ENCODE measurements at places on chromosomes 6 and 20.

DNA sequence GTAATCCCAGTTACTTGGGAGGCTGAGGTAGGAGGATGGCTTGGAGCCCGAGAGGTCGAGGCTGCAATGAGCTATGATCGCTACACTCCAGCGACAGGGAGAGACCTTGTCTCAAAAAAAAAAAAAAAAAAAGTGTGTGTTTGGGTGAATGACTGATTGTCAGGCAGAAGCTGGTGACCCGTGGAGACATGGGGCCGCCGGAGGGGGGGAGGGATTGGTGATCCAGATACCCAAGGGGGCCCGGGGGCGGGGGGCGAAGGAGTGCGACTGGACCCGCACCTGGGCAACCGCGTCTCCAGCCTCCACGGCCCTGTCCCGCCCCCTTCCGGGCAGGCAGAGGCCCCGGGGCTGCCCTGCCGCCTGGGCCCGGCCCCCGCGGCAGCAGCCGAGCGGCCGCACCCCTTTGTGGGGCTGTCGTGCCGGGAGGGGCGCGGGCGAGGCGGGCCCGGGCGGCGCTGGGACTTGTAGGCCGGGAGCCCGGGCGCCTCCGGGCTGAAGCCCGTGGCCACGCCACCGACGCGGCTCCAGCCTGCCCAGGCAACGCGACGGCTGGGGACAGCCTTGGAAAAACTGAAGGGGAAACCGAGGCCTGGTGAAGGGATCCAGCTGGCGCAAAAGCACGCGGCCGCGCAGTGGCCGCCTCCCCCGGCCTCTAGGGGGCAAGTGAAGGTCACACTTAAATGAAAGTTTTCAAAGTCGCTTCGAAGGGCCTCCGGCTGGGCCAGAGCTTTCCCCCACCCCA, 2.1 kb upstream of the RBM38 start:
- DNase-seq: peak; percentile 54

GRCh38 chr6:154277629-154278017, 79.0 kb downstream of the IPCEF1 start:
- no peak for DNase-seq

- DNase-seq: no peak
Measured at GRCh38 chr6:156862711-156863110, 85.5 kb downstream of the ARID1B start.

- DNase-seq: no peak
Measured at GRCh38 chr6:150546457-150546856, 53.2 kb upstream of the PLEKHG1 start.

GRCh38 chr6:32876603-32877002, 22.6 kb downstream of the PSMB9 start:
- no peak for DNase-seq

DNA sequence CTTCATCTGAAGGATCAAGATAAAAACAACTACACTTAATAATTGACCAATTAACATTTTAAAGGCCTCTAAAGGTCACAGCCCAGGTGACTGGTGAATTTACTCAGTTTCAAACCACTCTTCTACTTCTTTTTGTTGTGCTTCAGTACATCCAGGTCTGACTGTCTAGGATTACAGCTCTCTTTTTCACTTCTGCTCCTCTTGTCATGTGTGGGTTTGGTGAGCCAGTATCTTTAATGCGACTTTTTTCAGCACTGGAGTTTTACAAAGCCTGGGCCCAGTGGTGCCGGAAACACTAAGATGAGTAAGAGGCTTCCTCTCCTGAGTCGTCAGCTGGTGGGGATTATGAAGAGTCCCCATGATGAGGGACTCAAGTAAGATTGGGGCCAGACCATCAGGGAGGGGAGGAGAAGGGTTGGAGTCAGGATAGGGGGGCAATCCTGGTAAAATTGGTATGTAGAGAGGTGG, 27.0 kb downstream of the HECA start:
- DNase-seq: no peak

GRCh38 chr20:9942736-9943135, 92.1 kb upstream of the ANKEF1 start:
- DNase-seq: no peak

- DNase-seq: no peak
Measured at GRCh38 chr20:36859700-36860330, 16.1 kb upstream of the TLDC2 start.

- DNase-seq: no peak
Measured at GRCh38 chr20:42979720-42980119, 210.0 kb downstream of the PTPRT start.

- DNase-seq: no peak
Measured at GRCh38 chr6:128078276-128078675, 177.4 kb upstream of the THEMIS start.

- DNase-seq: no peak
Measured at GRCh38 chr6:34714663-34715062, 18.1 kb upstream of the ILRUN start.

DNA sequence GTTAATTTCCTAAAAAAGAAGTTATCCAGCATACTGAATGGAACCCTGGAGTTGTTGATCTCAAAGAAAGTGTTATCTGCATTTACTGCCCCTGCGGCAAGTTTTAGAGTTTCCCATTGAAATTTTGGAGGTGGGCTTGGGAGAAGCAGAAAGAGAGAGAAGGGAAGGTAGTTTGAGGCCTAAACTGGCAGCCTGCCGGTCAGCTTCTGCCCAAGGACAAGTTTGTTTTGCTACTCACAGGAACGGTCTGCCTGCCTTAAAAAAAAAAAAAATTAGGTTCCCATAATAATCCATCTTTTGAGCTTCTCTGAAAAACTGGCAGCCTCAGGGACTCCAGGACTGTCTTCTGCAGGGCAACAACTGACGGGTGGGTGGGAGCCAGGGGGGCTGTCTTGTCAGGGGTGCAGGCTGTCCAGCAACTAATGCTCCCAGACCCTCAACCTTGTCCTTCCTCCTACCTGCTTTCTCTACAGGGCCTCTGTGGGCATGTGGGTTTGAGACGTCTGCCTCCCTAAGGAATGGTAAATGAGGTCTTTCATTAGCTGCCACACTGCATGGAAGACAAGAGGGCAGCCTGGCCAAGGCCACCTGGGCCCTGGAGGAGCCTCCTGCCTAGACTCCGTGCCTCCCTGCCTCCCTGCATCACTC, 176.1 kb upstream of the KCNG1 start:
- no peak for DNase-seq

- no peak for DNase-seq
Measured at GRCh38 chr20:50305636-50306477, 115.2 kb downstream of the CEBPB start.

GRCh38 chr6:106496823-106497222, 132.5 kb downstream of the RTN4IP1 start:
- no peak for DNase-seq

- no peak for DNase-seq
Measured at GRCh38 chr6:2482773-2483172, 237.4 kb upstream of the GMDS start.

DNA sequence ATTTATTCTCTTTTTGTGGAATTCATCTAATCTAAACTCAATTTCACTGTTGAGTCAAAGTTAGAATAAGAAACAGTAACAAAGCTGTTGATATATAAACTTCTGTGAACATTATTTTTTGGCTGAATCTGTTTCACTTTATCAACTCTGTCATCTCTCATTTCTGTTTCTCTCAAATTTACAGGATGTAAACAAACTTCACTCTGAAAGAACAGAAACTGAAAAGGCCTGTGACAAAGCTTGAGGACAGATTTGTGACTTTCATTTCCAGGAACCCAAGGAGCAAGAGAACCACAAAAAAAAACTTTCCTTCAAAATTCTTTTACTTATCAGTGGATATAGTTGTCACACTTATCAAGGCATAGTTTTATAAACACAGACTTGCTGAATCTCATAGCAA, 447.9 kb upstream of the OPRM1 start:
- DNase-seq: no peak

GRCh38 chr6:64217721-64218620, 582.4 kb downstream of the PHF3 start:
- no peak for DNase-seq

- DNase-seq: no peak
Measured at GRCh38 chr20:59645761-59646171, 41.4 kb downstream of the PHACTR3 start.

DNA sequence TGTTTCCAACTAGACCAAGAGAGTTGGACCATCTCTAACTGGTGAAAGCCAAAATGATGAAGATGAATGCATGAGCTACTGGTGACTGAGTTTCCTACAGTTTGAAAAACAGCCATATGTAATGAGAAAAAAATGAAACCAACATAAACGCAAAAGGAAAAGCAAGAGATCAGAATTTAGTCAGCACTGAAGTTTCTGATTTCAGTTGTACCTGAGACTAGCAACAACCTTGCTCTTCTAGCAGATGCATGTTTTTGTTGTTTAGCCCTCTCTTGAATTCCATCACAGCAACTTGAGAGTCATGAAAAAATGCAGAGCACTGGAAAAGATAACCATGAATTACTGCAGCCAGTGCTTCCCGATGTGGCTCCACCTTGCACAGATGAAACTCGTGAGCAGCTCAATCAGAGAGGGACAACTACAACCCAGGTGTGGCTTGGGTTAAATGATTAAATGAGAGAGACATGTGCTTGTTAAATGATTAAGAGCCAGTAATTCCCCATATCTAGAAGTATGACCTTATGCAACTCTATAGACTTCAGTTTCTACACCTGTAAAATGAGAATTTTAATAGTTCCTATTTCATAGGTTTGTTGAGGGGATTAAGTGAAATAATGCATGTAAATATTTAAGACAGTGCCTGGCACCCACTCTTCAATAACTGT, 104.8 kb downstream of the ELOVL4 start:
- no peak for DNase-seq
